ENCODE measurements at places on chromosomes 1 and 21.

DNA sequence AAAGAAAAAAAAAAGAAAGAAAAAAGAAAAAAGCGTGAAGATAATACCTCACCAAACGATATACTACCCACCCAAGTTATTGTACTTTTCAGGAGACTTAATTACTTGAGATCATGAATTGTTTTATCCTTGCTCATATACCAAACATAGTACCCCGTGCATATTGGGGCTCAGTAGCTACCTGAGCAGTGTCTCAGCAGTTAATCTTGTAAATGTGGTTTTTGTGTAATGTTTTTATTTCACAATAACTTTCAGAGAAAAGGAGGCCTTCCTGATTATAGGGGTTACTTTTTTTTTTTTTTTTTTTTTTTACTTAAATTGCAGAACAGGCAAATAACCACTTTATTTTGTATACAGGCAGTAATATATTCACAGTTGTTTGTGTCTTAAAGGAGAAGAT lies 80.3 kb downstream of the OSBPL9 start:
- DNase-seq, result no peak

GRCh38 chr21:36508948-36509347 lies 29.0 kb upstream of the CLDN14 start:
- DNase-seq, result no peak

DNA sequence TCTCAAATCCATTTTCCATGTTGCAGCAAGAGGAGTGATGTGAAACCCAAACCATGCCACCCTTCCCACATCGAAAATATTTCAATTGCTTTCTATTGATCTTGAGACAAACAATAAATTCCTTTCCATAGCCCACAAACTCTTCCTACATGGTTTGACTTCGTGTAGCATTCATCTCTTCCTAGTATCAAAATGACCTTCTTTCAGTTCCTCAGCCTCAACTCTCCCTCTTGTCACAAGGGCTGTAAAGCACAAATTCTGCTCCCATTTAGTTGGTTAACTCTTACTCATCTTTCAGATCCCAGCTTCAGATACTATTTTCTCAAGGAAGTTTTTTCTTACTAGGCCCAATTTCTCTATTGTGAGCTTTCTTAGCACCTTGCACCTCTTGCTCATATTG lies 99.0 kb downstream of the ZNF281 start:
- DNase-seq, result no peak

DNA sequence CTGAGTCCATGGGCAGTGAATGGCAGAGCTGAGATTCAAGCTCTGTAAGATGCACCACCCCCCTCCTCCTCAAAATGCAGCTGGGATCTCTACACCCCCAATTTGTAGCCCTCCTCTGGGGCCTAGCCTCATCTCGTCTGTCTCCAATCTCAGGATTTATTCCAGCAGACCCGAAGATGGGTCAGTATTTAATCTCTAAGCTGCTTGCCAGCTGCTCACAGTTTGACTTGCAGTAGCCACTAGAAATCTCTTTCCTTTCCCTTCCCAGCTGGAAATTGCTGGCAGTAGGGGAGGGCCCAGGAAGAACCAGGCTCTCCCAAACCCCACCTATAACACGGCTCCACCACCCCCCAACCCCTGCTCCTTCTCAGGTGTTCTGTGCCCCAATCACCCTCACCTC lies 1.5 kb downstream of the LACTBL1 start:
- no peak for DNase-seq

- DNase-seq, result no peak
Measured at GRCh38 chr21:46307625-46308024, 16.0 kb downstream of the C21orf58 start.

Measured in substantia nigra (tissue), 51 donors.